Hematopoietic multipotent progenitor cell treated with erythropoietin and hydrocortisone succinate and interleukin-3 and kit ligand, for 15 days (in vitro differentiated cells): ENCODE measurements at places on chromosomes 6 and 20.

DNA sequence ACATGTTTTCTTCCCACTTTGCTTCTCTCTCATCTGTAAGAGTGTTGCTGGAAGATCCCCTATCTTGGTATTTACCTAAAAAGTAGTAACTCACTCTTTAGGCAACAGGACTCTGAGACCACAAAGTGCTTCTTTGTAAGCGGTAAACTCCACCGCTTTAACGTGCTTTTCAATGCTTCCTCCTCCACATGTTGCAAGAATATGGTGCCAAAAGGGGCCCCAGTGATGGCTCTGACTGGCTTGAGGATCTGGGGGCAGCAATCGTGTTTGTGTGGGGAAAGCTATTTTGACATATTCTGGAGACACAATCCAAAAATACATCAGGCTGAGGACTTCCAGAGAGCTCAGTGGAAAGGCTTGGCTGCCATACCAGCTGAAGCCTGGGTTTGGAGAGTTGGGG is 12.4 kb upstream of the CPNE5 start:
- DNase-seq: no peak

- DNase-seq: no peak
Measured at GRCh38 chr6:107987805-107988204, 29.8 kb upstream of the SEC63 start.

DNA sequence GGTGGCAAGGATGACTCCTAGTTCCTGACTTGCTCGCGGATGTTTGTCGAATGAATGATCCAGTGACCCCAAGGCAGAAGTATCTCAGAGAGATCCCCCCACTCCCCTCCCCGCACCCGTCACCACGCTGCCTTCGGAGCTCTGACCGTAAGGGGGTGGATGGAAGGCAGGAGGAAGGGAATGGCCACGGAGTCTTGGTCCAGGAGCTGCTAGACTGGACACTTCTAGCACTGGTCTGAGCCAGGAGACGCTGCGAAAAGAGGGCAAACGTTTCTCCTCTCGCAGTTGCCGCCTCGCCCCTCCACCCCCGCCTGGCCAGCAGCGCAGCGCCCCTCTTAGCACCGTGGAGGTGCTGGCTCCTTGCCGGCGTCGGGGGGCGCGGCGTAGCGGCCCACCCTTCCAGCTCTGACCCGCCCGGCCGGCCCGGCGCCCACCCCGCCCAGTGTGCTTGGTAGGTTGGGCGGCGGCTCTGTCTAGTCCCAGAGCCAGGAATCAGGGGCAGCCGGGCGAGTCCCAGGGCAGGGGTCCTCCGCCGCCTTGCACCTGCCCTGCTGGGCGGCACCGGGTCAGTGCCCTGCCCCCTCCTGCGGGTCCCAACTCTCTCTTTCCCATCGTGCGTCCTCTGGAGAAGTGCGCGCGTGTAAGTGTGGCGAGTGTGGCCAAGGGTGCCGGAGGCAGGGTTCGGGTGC is 2.4 kb upstream of the DBNDD2 start:
- DNase-seq: no peak

DNA sequence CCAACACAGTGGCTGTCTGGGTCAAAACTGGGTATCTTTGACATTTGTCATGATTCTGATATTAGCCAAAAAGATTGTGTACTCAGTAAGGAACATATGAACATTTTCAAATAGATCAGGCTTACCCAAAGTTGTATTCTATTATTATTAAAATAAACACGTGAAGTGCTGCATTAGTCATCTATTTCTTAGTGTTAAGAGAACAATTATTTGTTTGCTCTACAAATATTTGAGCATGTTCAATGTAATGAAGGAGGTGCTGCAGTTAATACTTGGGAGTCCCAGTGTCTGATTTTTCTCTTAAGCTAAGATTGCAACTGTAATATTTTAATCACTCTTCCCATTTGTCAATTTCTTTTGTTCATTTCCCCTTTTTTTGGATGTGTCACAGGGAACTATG is 28.2 kb downstream of the CNR1 start:
- no peak for DNase-seq

GRCh38 chr6:167146977-167147376 is 10.8 kb downstream of the GPR31 start:
- DNase-seq: no peak

DNA sequence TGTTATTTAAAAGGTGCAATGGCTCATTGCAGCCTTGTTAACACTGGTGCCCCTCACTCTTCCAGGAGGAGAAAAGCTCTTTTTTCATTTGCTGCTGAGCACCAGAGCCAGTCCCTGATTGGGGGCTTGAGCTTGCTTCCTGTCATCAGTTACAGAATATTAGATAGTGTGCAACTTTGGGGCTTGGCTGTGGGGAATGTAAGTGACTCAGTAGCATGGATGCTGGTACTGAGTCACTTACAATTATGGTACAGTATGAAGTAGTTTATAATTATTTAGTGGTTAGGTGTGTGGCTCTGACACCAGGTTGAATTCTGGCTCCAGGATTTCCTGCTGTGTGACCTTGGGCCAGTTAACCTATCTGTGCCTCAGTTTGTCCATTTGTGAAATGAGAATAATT is 37.6 kb downstream of the ANKS1A start:
- no peak for DNase-seq

DNA sequence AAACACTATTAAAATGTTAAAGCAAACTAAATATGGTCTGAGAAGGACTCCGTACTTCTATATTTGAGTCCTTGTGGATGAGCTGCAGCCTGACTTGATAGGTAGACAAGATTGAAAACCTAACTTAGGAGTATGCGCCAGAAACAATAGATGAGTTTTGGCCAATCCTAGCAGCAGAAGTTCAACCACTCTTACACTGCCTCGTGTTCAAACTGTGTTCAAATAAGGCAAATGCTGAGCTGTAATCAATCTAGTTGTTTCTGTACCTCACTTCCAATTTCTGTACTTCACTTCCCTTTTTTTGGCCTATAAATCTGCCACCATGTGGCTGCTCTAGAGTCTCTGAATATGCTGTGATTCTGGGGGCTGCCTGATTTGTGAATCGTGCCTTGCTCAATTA is 13.2 kb upstream of the SERINC1 start:
- no peak for DNase-seq

GRCh38 chr6:30615219-30615957 is 1.7 kb downstream of the PPP1R10 start:
- peak; percentile 72 for DNase-seq
